ENCODE measurements at places on chromosomes 5 and 9. TPM values are rescaled to one million over a fixed set of nuclear protein-coding genes. Genes with fewer than 3 reads are reported as not detected.

Gene WNT8A
- total RNA-seq, result not detected

Gene NUDT12
- total RNA-seq, result 20.2 TPM

- no peak for DNase-seq
Measured at GRCh38 chr5:83227611-83228010, 150.3 kb downstream of the XRCC4 start.

DNA sequence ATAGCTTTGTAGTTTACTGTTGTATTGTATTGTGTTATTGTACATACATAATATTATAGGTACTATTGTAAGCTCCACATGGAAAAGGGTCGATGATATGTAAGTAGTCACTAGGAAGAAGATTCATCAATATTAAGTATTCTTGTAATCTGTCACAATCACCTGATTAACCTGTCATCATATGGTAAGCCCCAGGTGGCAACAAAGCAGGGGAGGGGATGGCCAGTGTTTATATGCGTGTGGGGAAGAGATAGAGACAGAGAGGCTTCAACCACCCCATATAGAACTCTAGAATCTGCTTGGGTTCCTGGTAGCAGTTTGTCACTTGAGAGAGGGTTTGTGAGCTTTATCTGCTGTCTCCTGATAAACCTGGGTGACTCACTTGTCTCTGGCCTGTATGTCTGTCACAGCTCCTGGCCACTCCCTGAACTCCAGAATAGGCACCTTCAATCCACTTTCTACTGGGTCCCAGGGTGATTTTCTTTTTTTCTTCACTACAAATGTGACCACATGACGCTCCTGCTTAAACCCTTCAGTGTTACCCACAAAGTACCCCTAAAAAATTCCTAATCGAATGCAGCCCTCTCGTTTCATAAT is 48.9 kb upstream of the CPEB4 start:
- DNase-seq, result no peak

Gene PCDHB5
- total RNA-seq, result 14.3 TPM

Data from cerebellum (tissue), 4 donors.